ENCODE measurements at places on chromosomes 6 and 20. TPM values are rescaled to one million over a fixed set of nuclear protein-coding genes. Genes with fewer than 3 reads are reported as not detected.
A peak's percentile ranks its signal among the peaks of the same experiment; 100 is the strongest.

DNA sequence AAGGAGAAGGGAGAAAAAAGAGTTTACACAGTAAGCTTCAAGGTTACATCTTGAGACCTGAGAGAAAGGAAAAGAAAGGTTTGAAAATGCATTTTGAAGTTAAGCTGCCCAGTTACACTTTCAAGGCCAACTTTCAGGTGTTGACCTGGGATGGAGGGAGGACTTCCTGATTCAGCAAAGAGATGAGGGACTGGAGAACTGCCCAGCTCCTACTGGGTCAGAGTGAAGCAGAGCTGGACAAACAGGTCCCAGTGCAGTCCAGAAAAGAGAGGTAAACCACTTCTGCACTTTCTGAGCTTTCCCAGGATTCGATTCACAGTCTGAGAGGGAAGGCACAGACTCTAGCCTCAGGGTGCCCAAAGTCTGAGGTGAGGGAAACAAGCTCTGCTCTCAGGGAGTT lies 6.0 kb upstream of the TJAP1 start:
- no peak for DNase-seq

DNA sequence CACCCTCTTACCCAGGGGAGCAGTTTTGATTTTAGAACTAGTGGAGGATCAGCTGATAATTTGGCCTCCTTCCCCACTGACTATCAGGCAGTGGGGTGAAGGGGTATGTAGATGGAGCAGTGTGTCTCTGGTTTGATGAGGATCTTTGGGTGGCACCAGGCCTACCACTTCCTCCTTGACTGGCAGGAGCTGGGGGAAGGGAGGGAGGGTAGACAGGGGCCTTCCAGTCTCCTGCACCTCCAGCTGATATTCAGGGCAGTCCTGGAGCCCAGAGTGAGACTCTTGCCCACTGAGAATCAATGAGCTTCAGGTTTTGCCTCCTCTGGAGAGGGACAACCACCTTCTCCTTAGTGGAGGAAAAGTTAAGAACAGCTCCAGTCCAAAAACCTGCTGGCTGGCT lies 3.2 kb downstream of the DEF6 start:
- DNase-seq: no peak

- DNase-seq: no peak
Measured at GRCh38 chr6:142838821-142839685, 105.9 kb downstream of the HIVEP2 start.

DNA sequence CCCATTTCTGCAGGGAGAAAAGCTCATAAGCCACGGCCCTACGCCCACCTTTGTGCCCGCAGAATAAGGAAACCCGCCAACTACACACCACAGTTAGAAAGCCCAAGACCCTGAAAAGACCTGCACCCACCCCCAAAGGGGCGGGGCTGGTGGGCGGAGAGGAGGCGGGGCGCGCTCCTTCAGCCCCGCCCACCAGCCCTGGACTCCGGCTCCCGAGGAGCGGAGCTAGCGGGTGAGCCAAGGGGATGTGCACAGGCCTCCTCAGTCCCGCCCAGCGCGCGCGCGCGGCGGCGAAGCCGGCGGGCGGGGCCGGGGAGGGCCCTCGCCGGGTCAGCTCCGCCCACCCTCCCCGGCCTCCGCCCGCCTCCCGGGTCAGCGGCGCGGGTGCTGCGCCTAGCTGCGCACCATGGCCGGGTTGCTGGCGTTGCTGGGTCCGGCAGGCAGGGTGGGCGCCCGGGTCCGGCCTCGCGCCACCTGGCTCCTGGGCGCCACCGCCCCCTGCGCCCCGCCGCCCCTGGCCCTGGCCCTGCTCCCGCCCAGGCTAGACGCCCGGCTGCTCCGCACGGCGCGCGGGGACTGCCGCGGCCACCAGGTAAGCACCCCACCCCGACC lies at the start of gene FAM210B:
Gene FAM210B, plus strand, starts transcription at position 375 of the 612 bp plus-strand sequence. Its CDS starts 32 bp downstream, at position 407.
- peak; percentile 92 for DNase-seq

DNA sequence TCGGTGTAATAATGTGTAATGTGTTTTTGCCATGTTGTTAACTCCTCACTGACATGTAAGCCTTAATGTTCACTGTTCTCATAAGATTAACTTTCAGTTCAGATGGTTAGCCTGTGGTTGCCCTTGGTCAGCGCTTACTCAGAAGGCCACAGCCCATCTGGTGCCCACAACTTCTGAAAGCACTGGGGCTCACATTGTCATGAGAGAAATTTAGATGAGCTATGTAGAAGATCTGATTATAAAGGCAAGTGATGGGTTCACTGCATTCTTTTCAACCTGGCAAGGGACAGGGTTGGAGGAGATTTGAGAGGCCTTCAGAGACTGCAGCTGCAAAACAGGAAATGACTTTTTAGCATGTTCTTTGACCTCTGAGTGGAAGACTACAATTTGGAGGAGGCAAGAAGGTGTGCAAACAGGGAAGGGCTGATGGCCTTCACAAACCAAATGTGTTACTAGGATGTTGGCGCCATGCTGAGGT lies 242.3 kb upstream of the SUPT3H start:
- DNase-seq: no peak

- DNase-seq: peak; percentile 11
Measured at GRCh38 chr6:143026696-143027449, 33.8 kb upstream of the AIG1 start.

GRCh38 chr6:41039060-41039998 lies at the start of gene UNC5CL:
Gene UNC5CL (minus strand): TSS chr6:41039221. CDS start chr6:41035074, 4,147 bp downstream.
- no peak for DNase-seq

DNA sequence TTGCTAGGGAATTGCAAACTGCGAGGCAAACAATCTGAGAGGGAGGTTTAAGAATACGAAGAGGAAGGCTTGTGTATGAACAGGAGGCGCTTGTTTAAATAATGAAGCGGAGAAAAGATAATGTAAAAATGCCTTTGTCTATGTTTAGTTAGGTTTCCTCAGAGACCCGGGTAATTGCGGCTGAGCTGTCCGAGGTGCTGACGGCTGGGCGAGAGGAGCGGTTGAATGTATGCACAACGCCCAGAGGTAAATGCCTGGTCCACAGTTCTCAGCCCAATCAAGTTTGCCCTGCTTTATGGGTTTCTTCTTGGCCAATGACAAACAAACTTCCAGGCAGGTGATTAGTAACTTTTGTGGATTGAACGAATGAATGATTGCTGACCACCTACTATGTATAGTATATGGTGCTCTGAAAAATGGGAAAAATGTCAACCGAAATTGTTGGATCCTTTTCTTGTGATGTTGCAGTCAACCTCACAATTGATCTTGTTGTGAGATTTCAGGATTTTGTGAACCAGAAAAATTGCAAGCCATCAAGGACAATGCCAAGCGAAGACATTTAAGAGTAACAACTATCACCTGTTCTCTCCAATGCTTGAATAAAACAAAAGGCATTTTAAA lies 38.3 kb upstream of the SLC32A1 start:
- no peak for DNase-seq

- DNase-seq: no peak
Measured at GRCh38 chr20:62101078-62101477, 21.2 kb upstream of the LSM14B start.

DNA sequence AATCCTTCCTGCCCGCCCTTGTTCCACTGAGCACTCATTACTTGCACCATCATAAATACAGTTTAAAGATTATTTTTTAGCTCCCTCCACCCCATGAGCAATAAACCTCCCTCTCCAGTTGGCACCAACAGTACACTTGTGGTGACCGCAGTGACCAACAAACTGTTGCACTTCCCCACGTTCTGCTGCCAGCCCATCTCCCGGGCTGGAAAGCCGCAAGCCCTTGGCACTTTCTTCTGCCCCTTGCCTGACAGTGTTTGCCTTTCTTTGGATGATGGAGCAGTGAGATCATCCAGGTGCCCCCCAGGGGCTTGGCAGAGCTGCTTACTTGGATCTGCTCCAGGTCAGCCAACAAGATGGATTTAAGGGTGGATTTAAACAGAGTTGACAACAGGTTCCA lies 21.6 kb downstream of the KCNB1 start:
- no peak for DNase-seq

DNA sequence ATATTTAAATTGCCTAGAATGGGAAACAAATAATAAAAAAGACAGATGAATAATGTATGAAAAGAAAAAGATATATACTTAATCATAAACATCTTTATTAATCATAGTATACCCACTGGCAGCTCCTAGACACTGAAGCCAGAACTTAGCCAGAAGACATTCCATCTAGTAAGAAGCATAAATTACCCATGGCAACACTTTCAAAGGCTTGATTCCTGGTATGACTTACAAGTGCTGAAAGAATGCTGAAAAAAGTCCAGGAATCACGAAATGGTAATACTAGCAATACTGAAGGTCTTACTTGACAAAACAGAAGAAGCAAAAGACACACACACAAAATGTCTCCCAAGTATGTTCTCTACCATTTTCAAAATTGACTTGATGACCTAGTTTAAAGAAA lies 38.0 kb downstream of the RWDD2A start:
- DNase-seq: no peak

- no peak for DNase-seq
Measured at GRCh38 chr6:99905209-99906106, 88.6 kb downstream of the MCHR2 start.

- no peak for DNase-seq
Measured at GRCh38 chr6:38510205-38510604, 129.5 kb downstream of the BTBD9 start.

DNA sequence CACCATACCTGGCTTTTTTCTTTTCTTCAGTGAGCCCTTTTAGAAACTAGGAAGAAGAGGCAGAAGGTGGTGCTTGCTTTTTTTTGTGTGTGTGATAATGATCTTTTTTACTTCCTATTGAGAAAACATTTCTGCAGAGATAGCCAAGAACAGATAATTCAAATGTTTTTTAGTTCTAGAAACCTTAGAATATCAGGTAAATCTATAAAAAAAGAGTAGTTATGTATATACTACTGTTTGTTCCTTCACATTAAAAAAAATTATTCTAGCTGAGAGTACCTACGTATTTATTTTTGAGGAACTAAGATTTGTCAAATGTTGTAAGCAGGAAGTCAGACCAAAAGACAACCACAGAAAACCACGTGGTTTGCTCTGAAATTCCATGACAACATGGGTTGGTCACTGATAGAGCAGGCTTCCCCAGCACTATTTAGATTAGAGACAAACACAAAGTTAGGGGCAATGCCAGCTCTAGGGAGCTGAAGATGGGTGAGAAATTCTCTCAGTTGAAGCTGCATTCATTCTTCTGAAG lies 12.8 kb downstream of the STK4 start:
- DNase-seq: no peak

GRCh38 chr6:159804504-159804903 lies 4.4 kb downstream of the PNLDC1 start:
- no peak for DNase-seq

- DNase-seq: no peak
Measured at GRCh38 chr6:151464702-151465101, 12.8 kb upstream of the RMND1 start.

DNA sequence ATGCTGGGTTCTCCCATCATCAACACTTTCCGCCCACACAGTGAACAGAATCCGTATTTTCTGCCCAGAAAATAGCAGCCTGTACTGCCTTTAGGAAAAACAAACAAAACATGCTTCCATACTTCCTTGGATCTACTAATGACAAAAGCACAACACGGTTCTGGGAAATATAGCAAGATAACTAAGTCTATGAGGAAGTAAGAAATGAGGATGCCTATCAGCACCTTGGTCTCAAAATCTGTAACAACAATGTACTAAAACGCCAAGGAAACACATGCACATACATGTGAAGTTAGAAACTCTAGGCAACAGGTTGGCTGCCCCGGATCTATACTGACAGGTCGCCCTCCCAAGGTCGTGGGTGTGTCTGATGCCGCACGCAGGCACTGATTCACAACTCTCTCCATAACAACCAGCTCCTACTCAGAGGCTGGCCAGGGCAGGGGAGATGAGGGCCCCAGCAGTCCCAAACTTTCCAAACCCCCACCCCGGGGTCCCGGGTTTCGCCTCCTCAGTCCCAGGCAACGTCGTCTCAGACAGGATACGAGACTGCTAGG lies 710 bp downstream of the BTBD9 start:
- DNase-seq: peak; percentile 50

- no peak for DNase-seq
Measured at GRCh38 chr20:9403448-9403847, 110.9 kb upstream of the LAMP5 start.

DNA sequence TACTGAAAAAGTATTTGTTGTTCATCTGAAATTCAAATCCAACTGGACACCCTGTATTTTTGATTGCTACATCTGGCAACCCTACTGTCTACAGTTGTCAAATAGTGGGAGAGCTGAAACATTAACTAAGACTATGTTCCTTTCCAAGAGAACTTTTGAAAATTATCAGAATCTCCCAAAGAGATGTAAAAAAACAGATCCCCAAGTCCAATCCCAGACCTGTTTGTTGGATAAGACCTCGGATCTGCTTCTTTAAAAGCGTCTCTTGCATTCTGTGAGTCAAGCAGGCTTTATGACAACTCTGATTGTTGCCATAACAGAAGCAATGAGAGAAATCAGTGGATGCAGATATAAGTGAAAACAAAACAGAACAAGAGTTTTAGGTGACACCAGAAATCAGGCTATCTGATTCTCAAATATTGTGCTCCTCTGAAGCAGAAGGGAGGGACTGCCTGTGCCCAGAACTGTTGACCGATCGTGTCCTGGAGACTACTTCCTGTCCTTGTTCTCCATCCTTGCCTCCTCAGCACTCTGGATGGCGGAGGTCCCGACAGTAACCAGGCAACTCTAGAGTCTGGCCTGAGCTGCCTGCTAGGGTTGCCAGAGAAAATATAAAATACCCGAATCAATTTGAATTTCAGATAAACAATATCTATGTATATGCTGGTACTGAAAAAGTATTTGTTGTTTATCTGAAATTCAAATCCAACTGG lies 853.8 kb downstream of the MAFB start:
- DNase-seq: no peak

GRCh38 chr6:73558624-73559398 lies 38.0 kb upstream of the EEF1A1 start:
- no peak for DNase-seq

GRCh38 chr6:95230071-95230740 lies 347.1 kb upstream of the MANEA start:
- DNase-seq: no peak

- no peak for DNase-seq
Measured at GRCh38 chr6:150451807-150452427, 83.1 kb downstream of the IYD start.

DNA sequence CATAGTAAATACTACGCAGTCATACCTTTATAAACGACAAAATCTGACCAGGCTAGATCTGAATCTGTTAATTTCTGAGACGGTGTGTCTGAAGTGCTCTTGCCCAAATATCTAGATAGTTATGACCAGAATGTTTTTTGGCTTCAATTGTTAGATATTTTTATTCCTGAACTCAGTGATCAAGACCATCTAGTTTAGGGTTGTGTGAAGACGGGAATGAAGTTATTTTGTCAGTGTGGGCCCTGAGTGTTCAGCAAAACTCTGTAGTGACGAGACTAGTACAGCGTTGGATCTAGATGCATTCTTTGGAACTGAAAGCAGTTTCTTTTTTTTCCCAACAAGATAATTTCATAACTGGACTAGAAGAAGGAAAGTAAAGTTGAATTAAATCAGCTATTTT lies 3.1 kb downstream of the STXBP5 start:
- no peak for DNase-seq

GRCh38 chr20:6348908-6349307 lies 226.1 kb upstream of the FERMT1 start:
- DNase-seq: no peak

- no peak for DNase-seq
Measured at GRCh38 chr20:3404402-3404801, 3.1 kb downstream of the DNAAF9 start.

The KCNQ2 gene
- not detected for total RNA-seq

The YWHAB gene
- 135 TPM for total RNA-seq

The TOP1 gene
- total RNA-seq: 41.8 TPM

The OPN5 gene
- not detected for total RNA-seq

The LPA gene
- total RNA-seq: 1.4 TPM

The EMILIN3 gene
- total RNA-seq: 33.5 TPM

The CRISP3 gene
- total RNA-seq: 23.0 TPM

The PROKR2 gene
- not detected for total RNA-seq

The MAN1A1 gene
- total RNA-seq: 32.2 TPM

The RWDD2A gene
- total RNA-seq: 4.4 TPM
